ENCODE measurements at places on chromosomes 2 and 18. TPM values are rescaled to one million over a fixed set of nuclear protein-coding genes. Genes with fewer than 3 reads are reported as not detected.

DNA sequence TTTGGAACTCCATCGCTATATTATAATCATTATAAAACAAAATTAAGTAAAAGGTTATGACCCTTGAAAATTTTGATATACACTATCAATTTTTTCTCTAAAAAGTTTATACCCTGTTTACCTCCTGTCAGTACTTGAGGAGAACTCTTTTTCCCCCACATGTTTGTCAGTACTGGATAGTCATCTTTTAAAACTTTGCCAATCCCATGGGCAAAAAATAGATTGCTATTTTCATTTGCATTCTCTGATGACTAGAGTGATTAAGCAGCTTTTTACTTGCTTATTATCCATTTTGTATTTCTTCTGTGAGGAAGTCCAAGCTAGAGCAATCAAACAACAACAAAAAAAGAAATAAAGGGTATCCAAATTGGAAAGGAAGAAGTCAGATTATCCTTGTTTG lies 76.4 kb downstream of the DGKD start:
- H3K27me3 ChIP-seq, result no peaks in the 10 kb centered on the region
- no peaks in the 10 kb centered on the region for H3K36me3 ChIP-seq
- H3K4me1 ChIP-seq, result peaks cover 17% of the 10 kb centered on the region
- H3K4me3 ChIP-seq, result no peak overlapping the region
- no peak for ATAC-seq
- H3K27ac ChIP-seq, result no peak overlapping the region

Gene CERKL
- total RNA-seq, result 0.78 TPM

DNA sequence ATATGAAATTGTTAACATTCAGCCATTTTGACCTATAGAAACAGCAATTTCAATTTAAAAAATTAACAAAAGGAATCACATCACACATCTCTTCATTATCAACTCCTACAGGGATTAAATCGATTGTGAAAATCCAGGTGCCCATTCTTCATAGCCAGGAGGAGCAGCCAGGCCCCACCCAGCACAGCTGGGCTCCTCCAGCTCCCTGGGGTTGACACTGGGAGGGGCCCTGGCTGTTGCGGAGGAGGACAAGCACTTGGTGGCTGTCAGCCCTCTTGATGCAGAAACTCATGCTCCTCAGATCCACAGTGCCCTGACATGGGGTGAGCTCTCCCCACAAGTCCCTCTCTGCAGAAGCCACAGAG lies 99.8 kb downstream of the FAM210A start:
- no peak overlapping the region for H3K4me3 ChIP-seq
- no peaks in the 10 kb centered on the region for H3K36me3 ChIP-seq
- no peak overlapping the region for H3K27ac ChIP-seq
- peaks cover 20% of the 10 kb centered on the region for H3K4me1 ChIP-seq

DNA sequence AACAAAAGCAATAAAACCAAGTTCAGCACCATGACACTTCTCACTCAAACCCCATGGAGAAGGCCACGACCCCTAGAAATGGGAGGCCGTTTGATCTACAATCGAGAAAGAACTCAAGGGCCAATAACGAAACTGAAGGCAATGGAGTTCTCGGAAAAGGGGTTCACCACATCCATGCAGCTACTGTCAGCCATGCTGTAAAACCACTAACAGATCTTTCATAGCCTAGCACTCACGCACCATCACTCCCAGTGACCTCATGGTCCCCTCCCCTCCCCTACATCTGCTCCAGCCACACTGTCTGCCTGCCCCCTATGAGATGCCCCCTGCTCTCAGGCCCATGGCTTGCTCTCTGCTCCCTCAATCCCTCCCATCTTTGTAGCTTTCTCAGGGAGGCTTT lies 135.3 kb downstream of the TMEM163 start:
- H3K4me3 ChIP-seq, result no peak overlapping the region
- no peak for ATAC-seq
- H3K27ac ChIP-seq, result no peak overlapping the region
- no peaks in the 10 kb centered on the region for H3K36me3 ChIP-seq
- H3K27me3 ChIP-seq, result no peaks in the 10 kb centered on the region
- H3K4me1 ChIP-seq, result no peaks in the 10 kb centered on the region

DNA sequence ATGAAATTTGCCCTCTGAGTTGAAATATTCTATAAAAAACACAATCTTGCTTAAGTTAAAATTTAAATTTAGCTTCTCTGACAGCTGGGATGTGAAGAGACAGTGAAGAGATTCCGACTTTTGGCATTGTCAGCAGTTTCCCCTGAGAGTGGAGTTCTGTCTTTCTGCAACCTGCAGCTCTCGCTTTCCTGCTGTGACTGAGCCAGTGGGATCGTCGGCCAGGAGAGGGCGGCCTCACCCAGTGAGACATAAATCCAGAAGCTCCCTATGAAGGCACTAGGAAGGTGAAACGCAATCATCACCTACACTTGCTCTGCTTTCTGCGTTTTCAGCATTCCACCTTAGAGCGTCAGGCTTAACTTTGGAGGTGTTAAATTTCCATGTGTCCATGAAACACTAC lies 75.4 kb upstream of the HNMT start:
- H3K4me1 ChIP-seq, result no peaks in the 10 kb centered on the region
- H3K27ac ChIP-seq, result no peak overlapping the region
- no peaks in the 10 kb centered on the region for H3K36me3 ChIP-seq

DNA sequence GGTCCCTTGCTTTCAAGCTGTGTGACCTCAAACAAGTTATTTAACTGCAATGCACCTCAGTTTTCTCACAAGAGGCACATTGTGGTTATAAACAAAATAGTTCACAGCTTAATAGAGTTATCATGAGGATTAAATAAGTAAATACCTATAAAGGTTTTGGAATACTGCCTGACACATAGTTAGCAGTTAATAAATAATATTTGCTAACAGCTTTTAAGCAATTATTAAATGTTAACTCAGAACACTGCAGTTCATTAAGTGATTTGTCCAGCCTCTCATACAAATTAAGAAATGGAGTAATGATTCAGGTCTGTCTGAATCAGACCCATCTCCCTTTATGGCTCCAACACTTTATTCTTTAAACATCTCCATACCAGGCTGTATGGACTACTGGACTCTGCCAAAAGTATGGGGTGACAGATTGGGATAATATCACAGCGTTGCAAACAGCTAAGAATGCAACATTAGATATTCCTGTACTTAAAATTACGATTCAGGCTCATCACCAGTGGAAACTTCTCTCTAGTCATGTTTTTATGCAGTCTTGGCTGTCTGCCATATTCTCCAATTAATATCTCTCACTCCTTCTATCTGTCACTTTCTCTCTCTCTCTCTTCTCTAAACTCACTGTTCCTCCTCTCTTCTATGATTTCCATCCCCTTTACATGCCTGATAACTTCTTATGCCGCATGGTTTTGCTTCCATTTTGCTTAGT lies 370.6 kb upstream of the UBE2E3 start:
- peaks cover 6% of the 10 kb centered on the region for H3K4me1 ChIP-seq
- no peaks in the 10 kb centered on the region for H3K36me3 ChIP-seq
- H3K4me3 ChIP-seq, result no peak overlapping the region
- ATAC-seq, result no peak

- H3K27ac ChIP-seq, result no peak overlapping the region
- H3K4me1 ChIP-seq, result peaks cover 22% of the 10 kb centered on the region
- H3K27me3 ChIP-seq, result no peaks in the 10 kb centered on the region
- H3K4me3 ChIP-seq, result no peak overlapping the region
- peaks cover 95% of the 10 kb centered on the region for H3K36me3 ChIP-seq
Measured at GRCh38 chr2:85319796-85320195, 8.0 kb downstream of the TGOLN2 start.

DNA sequence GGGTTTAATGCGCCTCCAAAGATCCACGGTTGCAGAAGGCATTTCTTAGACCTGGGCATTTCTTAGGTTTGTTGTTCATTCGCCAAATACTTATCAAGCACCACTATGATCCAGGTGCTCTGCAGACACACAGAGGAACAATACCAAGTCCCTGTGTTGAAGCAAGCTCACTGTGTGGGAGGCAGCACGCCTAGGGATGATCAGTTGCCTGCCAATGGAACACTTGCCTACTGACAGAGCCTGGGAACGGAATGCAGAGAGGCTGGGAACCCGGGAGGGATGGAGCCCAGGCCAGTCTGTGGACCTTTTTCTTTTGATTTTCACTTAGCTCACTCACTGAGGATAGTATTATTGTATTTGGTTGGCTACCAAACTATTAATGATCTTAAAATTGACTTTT lies 1.9 kb upstream of the GRP start:
- H3K4me1 ChIP-seq, result no peaks in the 10 kb centered on the region
- no peak for ATAC-seq
- H3K36me3 ChIP-seq, result no peaks in the 10 kb centered on the region
- H3K27ac ChIP-seq, result no peak overlapping the region
- H3K27me3 ChIP-seq, result peaks cover 91% of the 10 kb centered on the region
